Stimulated activated CD8-positive, alpha-beta memory T cell treated with anti-CD3 and anti-CD28 coated beads, Interleukin-15, amount 100 ng/mL, for 48 hours (primary cell): ENCODE measurements at places on chromosomes 6 and 20.

GRCh38 chr6:157867981-157868380 is 44.9 kb downstream of the SNX9 start:
- no peak for DNase-seq

DNA sequence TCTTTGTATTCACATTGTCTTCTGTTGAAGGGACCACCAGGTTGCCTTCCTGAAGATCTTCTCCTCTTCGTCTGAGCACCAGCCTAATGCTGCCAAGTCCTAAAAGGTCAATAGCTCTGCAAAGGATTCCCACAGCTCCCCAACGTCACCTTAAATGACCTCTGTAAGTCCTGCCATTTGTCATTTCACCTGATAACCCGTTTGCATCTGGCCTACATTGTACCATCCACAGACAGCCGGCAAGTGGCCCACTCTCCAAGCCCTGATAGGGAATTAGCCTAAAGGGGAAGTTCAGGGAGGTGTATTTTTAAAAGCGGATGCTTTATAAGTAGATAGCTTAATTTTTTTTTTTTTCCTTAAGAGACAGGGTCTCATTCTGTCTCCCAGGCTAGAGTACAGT is 127.8 kb downstream of the ZMYND8 start:
- DNase-seq = no peak

- no peak for DNase-seq
These were observed 57.1 kb downstream of the CDH22 start for GRCh38 chr20:46251211-46251673.

- DNase-seq = no peak
These were observed 9.9 kb downstream of the ADIG start for GRCh38 chr20:38590676-38591473.

DNA sequence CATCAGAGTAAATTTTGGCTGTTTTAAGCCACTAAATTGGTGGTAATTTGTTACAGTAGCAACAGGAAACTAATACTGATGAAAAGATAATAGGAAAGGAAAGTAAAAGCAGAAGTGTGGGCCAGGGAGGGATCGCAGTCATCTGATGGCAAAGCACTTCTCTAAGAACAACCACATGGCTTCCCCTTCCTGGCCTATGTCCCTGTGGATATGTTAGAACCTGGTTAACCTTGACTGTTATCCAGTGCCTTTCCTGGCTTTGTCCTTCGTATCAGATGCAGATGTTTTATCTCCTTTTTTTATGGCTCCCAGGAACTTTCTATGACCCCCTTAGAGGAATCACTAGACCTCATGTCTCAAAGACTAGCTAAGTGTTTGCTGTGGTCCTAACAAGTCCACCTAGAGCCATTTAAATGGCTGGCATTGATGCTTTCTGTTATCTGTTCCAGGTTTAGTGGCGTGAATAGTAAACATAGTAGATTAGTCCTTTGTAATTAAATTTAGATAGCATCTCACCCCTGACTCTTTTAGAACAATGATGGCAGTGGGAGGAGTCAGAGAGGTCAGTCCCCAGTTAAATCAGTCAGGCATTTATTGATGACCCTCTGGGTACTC is 79.2 kb upstream of the PHACTR2 start:
- DNase-seq = no peak

DNA sequence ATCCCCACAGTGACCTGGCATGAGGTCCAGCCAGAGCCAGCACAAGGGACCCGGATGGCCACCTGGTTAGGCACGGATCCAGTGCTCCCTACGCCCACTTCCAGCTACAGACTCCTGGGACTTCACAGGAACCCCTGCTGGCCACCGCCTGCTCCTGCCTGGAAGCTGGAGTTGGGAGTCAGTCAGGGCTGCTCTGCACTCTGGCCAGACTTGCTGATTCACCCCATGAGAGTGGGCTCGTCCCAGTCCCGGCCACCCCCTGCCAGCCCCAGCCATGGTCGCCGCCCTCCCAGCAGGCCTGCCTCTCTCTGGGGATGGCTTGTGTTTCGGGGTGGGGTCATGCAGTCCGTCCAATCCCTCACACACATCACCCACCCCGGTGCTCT is 125.8 kb downstream of the DLL1 start:
- DNase-seq = no peak

GRCh38 chr6:135228486-135228885 is 47.4 kb downstream of the MYB start:
- no peak for DNase-seq
